ENCODE measurements at places on chromosomes 3 and 15. TPM values are rescaled to one million over a fixed set of nuclear protein-coding genes. Genes with fewer than 3 reads are reported as not detected.

Gene PFN2
- 39.3 TPM for total RNA-seq

Gene LDHAL6B
- total RNA-seq: not detected

DNA sequence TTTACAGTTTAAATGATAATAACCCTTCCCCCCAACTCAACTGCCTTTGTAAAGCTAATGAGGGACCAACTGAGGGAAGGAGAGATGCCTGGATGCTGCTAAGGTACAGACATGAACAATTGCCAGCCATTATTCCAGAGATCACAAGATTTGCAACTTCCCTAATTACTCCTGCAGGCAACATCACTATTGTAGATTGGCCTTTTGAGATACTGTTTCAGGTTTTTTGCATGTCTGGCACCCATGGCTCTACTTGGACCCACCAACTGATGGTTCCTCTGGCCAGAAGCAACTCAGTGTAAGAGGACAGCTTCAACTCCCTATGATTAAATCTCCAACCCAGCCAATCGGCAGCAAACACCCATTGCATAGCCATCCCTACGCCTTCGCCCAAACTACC is 478.7 kb downstream of the FHIT start:
- H3K27ac ChIP-seq: no peak overlapping the region
- DNase-seq: no peak
- no peak overlapping the region for H3K4me3 ChIP-seq
- H3K36me3 ChIP-seq: no peaks in the 10 kb centered on the region
- no peaks in the 10 kb centered on the region for H3K27me3 ChIP-seq

DNA sequence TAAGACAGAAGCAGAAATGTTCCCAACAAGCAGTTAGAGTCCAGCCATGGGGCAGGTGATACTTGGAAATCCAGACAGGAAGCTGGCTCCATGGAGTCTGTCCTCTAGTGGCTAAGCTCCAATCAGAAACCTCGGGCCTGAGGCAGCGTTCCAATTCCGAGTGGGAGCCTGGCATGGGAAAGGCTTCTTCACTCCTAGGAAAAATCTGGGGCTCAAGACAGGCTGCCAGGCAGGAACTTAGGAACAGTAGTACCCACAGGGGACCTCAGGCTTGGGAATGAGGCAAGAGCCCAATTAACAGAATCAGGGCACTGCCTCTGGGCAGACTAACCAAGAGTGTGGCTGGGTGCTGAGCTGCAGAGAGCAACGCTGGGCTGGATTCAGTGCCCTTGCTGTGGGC is 6.2 kb upstream of the ATP13A4 start:
- H3K36me3 ChIP-seq: no peaks in the 10 kb centered on the region
- no peaks in the 10 kb centered on the region for H3K27me3 ChIP-seq
- H3K4me1 ChIP-seq: peaks cover 14% of the 10 kb centered on the region
- no peak overlapping the region for H3K27ac ChIP-seq
- no peak for DNase-seq

DNA sequence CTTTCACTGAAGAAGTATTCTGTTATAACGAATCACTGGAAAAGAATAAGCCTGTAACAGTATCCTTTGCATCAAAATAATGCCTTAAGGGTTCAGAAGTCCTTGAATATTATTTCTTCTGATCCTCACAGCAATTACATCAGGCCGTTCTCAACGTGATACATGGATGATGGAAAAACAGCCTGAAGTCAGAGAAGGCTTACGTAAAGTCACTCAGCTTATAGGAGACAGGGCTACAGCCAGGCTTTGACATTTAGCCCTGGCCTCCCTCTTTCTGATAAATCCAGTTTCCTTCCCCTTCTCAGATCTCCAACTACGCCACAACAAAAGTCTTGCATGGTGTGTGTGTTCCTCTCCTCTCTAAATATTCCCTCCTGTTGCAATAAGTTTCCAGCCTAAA is 131.9 kb downstream of the ANO10 start:
- H3K27me3 ChIP-seq: no peaks in the 10 kb centered on the region
- H3K27ac ChIP-seq: no peak overlapping the region
- DNase-seq: no peak
- no peaks in the 10 kb centered on the region for H3K36me3 ChIP-seq

GRCh38 chr3:105436687-105437086 is 70.0 kb downstream of the ALCAM start:
- no peak overlapping the region for H3K4me3 ChIP-seq
- H3K27me3 ChIP-seq: no peaks in the 10 kb centered on the region
- H3K27ac ChIP-seq: no peak overlapping the region
- no peak for DNase-seq

Measured in transverse colon (tissue), 4 donors.